Breast epithelium (tissue), 4 donors: ENCODE measurements at places on chromosomes 7 and 10.

DNA sequence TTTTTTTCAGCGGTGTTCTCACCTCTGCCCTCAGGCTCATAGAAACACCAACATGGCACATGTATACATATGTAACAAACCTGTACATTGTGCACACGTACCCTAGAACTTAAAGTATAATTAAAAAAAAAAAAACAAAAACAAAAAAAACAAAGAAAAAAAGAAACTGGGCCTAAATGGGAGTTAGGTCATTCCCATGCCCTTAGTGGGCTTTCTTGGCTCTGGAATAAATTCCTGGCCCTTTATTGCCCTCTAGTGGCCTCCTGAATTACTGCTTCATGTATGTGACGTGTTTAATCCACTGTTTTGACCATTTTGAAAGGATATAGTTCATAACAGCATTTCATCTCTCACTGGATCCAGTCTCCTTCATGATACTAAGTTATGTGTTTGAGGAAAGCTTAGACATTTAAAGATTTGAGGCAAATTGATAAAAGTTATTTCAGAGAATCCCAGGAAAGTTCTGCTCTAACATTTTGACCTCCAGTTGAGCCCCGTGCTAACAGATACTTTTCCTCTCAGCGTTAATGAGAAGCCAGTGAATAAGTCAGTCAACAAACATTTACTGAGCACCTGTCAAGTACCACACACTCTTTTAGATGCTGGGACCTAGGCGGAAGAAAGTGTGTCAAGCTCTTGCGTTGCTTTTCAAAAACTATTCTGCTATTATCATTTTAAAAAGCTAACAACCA is 54.7 kb upstream of the SYPL1 start:
- no peak for DNase-seq

DNA sequence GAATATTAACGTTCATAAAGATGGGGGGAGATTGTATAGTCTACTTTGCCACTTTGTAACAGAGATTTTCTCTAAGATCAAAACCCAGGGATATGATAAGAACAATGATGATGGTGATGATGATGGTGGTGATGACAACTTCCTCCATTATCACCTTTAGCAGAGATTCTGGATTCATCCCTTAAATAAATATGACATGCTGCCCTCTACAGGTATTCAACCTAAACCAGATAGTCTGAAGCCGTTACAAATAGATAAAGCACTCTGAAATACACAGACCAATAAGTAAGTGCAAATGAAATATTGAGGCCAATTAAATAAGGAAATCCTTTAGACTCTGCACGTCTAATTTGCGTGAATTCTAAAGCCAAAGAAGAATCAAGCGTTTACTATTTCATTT is 211.5 kb downstream of the CREB5 start:
- DNase-seq = no peak

- no peak for DNase-seq
Observed at GRCh38 chr7:13282377-13282980, 595.0 kb downstream of the ARL4A start.

GRCh38 chr7:116621649-116622048 is 50.3 kb upstream of the MET start:
- DNase-seq = no peak

- DNase-seq = no peak
Observed at GRCh38 chr7:8296362-8296659, 34.3 kb upstream of the ICA1 start.
